ENCODE measurements at places on chromosomes 12 and 14.

GRCh38 chr12:40515041-40515816 lies 177.0 kb upstream of the CNTN1 start:
- DNase-seq: peak; percentile 32

GRCh38 chr12:7961395-7962178 lies 25.6 kb upstream of the SLC2A3 start:
- peak; percentile 49 for DNase-seq

- DNase-seq: no peak
Observed at GRCh38 chr14:105709281-105710118, 183.1 kb downstream of the TMEM121 start.

DNA sequence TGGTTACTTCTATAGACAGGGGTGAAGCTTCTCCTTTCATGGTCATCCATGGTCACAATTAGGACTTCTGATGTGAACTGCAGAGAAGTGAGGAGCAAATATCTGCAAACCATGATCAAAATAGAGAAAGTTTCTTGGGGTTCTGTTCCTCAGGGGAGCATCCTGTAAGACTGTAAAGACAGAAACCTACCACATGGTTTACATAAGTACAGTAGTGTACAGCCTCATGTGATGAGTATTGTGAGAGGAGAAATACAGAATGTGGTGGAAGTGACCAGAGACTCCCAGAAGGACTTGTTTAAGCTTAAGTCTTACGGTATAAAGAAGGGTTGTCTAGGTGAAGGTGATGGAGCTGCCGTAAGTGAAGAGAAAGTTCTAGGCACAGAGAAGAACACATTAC lies 484.7 kb downstream of the LRIG3 start:
- no peak for DNase-seq

DNA sequence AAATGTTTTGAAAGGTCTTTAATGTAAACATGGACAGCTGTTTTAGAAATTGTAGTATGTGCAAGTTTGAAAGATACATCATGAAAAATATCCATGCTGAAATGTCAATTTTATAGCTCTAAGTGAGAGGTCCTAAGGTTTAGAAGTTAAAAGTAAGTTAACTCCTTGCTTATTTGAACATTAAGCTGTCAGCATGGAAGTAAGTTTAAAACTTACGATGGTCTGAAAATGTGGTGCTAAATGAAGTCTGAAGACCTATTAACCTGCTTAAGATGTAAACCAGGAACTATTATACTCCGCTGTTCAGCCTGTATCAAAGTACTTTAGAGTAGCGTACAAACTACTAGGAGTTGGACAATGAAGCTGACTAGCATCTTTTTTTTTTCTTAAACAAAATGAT lies 1082.4 kb downstream of the TMTC2 start:
- DNase-seq: no peak

DNA sequence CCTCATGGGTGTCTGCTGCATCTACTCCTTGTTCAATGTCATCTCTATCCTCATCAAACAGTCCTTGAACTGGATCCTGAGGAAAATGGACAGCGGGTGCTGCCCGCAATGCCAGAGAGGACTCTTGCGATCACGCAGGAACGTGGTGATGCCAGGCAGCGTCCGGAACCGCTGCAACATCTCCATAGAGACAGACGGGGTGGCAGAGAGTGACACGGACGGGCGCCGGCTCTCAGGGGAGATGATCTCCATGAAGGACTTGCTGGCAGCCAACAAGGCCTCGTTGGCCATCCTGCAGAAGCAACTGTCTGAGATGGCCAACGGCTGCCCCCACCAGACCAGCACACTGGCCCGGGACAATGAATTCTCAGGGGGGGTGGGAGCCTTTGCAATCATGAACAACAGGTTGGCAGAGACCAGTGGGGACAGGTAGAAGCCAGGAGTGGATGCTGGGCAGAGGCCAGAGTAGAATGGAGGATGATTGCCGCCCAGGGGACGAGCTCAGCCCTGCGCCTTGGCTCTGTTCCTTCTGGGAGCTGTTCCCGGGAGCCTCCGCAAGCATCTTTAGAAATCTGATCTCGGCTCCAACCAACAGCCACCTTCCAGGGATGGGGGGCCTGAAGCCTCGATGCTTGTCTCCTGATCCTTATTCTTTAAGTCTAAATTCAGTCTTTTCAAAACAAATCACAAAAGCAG lies 71.6 kb upstream of the PSMC1 start:
- no peak for DNase-seq

DNA sequence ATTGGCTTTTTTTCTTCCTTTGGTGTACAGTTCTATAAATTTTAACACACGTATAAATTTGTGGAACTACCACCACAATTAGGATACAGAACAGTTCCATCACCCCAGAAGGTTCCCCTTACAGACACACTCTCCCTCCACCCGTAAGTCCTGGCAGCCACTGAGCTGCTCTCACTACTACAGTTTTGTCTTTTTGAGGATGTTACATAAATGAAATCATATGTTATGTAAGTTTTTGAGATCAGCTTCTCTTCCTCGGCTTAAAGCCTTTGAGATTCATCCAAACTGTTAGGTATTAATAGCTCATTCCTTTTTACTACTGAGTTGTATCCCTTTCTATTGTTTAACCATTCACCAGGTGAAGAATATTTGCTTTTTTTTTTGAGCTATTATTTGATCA lies 74.3 kb upstream of the SLC24A4 start:
- peak; percentile 86 for DNase-seq

DNA sequence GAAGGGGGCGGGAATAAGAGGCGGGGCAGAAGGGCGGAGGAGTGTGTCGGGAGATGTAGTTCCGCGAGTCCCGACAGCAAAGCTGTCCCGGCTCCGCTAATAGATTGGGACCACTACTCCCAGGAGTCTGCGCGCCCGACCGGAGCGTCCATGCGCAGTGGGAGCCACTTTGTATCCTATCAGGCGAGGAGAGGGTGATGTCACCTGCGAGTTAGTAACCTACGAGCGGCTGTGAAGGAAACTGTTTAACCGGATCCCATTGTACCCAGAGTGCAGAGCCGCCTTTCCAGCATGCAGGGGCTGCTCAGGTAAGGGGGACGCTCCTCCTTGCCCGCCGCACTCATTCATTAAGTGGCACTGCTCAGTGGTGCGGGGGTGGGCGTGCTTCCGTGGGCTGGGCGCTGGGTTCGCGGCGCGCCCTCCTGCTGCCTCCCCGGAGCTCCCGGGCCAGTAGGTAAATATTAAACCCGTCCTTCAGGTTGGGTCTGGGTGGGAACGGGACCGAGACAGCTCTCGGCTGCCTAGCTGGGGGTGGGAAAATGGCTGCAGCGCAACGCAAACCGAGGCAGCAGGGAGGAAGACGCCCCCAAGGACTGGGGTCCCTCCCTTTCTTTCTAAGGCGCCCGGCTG lies at the start of gene DAAM1:
TSS of gene DAAM1 (plus strand) at position 207 of the 630 bp plus-strand sequence. CDS start 74,811 bp downstream, outside the sequence.
- peak; percentile 100 for DNase-seq

GRCh38 chr12:115943630-115944391 lies 333.7 kb downstream of the MED13L start:
- DNase-seq: peak; percentile 34

DNA sequence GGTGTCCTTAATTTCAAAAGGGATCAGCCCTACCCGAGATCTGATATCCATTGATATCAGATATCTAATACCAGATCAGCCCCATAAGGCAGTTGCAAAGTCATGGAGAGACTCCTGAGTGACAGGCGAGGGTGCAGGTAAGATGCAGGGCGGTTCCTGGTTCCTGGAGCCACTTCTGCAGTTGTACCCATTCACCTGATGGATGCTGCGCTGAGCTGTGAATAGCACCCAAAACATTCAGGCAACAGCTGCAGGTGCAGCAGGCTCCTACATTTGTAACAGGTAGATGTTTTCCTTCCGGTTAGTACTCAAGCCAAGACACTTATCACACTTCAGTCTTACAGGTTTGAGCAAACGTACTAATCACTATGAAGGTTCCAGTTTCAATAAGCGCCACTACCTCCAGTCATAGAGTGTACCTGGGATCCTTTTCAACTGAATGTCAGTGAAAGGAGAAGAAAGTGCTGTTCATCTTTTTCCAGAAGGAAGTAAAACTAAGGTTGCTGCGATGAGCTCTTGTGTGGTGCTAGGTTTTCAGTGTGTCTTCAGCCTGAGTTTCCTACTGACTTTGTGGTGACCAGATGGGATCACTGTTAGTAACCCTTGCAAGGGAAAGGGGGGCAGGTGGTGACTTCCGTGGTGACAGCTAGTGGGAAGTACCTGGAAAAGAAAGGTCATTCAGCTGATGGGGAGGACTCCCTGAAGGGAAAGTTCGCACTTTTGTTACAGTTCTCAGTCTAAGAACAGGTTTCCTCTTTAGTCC lies 1.9 kb downstream of the ATP6V0A2 start:
- no peak for DNase-seq

Data from muscle of leg (tissue), 16 donors.